Daoy (cell line): ENCODE measurements at places on chromosomes 12 and 14.

GRCh38 chr12:22722779-22723178, 97.8 kb downstream of the ETNK1 start:
- DNase-seq = no peak

DNA sequence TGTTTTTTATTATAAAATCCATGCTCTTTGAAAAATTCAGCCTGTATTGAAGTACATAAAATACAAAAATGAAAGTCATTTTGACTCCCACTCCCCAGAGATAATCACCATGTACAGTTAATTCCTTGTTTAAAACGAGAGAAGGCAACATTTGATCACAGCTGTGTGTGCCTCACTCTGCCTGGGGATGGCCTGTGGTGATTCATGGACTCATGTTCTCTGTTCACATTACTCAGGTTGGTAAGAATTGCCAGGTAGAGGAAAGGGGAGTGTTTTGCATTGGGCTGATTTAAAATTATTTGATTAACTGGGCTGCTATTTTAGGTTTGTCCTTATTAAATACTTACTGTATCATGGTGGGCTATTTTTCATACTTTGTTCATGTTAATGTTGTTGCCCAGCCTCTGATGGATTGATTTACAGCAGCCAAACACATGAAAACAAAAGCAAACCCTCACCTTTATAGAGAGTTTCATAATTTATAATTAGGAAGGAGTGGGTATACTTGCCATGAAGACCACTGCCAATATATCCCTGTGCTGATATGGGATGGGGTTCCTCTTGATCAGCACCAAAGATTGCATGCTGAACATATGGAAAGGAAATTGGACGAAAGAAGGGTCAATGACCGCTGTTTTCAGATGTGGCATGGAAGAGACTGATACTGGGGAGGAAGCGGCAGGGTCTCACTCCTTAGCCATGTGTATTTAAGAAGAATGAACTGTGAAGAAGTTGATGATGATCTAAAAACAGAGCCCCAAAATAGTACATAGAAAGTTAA, 3.0 kb downstream of the ZBTB1 start:
- peak; percentile 52 for DNase-seq

GRCh38 chr12:41804026-41804425, 340.6 kb downstream of the GXYLT1 start:
- no peak for DNase-seq

- no peak for DNase-seq
Observed at GRCh38 chr14:100289916-100290606, 16.2 kb downstream of the SLC25A29 start.

DNA sequence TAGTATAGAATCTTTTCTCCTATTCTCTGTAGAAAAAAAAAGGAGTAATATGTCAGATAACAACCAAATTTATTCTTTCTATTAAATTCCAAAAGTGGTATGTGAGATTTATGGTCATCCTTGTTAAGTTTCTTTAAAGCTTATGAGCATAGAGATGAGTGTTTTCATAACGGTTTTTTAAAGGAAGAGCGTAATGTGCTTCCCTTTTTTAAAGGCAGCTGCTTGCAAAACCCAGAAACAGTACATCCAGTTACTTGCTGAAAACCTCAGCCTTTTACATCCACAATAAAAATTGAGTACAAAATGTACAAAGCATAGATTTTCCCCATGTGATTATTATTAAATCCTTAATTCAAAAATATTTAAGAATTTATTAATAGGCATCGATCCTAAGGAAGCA, 53.6 kb upstream of the CD163 start:
- DNase-seq = no peak
